ENCODE measurements at places on chromosomes 1 and 21. TPM values are rescaled to one million over a fixed set of nuclear protein-coding genes. Genes with fewer than 3 reads are reported as not detected.

The ZNF670 gene
- total RNA-seq: 0.40 TPM

The GPATCH4 gene
- total RNA-seq: 39.6 TPM

The ATP6V0B gene
- total RNA-seq: 72.1 TPM

The TTLL7 gene
- total RNA-seq: 0.60 TPM

The DNAJC28 gene
- not detected for total RNA-seq

GRCh38 chr21:33984021-33984481 lies 68.4 kb upstream of the ATP5PO start:
- no peak overlapping the region for H3K4me3 ChIP-seq
- peaks cover 9% of the 10 kb centered on the region for H3K4me1 ChIP-seq
- no peak for DNase-seq
- no peaks in the 10 kb centered on the region for H3K27me3 ChIP-seq
- no peaks in the 10 kb centered on the region for H3K36me3 ChIP-seq

GRCh38 chr1:21383785-21384401 lies 56.0 kb upstream of the NBPF3 start:
- H3K36me3 ChIP-seq: peaks cover 6% of the 10 kb centered on the region
- H3K27ac ChIP-seq: no peak overlapping the region
- H3K27me3 ChIP-seq: peaks cover 24% of the 10 kb centered on the region
- H3K4me1 ChIP-seq: peaks cover 5% of the 10 kb centered on the region

DNA sequence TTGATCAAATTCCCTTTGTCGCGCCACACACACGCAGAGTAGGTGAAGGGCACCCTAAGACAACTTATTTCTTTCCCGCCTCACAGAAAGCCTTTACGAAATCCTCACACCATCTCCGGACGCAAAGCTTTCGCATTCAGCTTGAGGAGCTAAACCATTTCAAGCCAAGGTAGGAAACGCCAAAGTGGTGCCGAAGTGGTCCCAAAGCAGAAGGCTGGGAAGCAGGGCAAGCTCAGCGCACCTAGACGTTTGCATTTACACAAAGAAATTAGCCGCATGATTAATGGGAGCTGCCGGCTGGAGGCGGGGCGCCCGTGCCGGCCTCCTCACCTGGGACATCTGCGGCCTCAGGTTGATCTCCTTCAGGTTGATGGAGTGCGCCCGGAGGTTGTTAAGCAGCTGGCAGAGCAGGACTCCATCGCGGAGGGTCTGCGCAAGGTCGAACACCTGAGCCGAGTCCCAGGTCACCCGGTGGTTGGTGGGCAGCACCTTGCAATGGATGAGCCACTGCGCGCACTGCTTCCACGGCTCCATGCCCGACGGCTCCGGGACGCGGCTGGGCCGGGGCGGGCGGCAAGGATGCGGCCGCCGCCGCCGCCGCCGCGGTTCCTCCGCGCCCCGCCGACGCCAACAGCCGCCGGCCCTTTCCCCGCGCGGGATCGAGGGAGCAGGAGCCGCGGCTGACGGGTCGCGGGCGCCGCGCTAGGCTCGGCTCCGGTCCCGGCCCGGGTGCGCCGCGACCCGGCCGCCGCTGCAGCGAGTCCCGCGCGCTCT lies 457 bp downstream of the VAV3 start:
- peak overlapping the region; percentile 94 for H3K27ac ChIP-seq
- DNase-seq: no peak

GRCh38 chr1:6485168-6486101 lies 6.0 kb downstream of the PLEKHG5 start:
- peak overlapping the region; percentile 80 for H3K27ac ChIP-seq
- H3K4me3 ChIP-seq: peak overlapping the region; percentile 78
- peaks cover 19% of the 10 kb centered on the region for H3K27me3 ChIP-seq
- peaks cover 22% of the 10 kb centered on the region for H3K4me1 ChIP-seq
- H3K36me3 ChIP-seq: peaks cover 2% of the 10 kb centered on the region

DNA sequence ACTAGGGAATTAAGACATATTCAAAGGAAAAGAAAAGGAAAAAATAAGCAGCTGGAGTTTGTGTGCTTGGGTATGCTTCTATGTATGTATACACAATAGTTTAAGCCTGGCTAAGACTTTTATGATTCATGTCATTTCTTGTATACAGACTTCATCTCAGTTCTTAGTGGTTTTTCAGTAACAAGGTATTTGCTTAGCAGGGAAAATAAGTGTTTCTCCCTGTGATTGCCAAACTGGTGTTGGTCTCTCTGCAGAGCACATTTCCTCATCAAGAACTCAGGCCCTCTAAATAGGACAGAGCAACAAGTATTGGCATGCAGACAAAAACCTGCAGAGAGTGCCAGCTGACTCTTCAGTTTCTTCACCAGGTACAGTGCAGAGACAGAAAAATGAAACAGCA lies 484.4 kb upstream of the ZRANB2 start:
- no peak for DNase-seq
- H3K4me3 ChIP-seq: no peak overlapping the region
- no peaks in the 10 kb centered on the region for H3K4me1 ChIP-seq
- H3K27me3 ChIP-seq: no peaks in the 10 kb centered on the region

DNA sequence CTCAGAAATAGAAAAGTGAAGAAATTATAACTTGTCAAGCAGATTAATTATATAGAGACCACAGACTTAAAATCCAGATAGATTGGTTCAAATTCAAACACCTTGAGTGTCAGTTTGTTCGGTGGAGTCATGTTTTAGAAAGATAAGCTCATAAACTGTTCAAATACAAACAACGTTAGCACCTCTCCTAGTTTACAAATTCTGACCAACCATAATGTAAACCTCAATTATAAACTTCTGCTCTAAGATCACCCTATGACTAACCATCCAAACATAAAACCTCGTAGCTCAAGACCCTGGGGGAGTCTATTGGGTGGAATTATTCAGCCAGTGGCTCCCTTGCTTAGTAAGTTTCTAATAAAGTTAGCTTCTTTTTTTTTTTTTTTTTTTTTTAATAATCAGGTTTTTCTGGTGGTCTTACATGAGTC lies 12.4 kb downstream of the CBR1 start:
- peaks cover 2% of the 10 kb centered on the region for H3K36me3 ChIP-seq
- no peak overlapping the region for H3K4me3 ChIP-seq
- H3K27ac ChIP-seq: no peak overlapping the region
- DNase-seq: no peak
- peaks cover 9% of the 10 kb centered on the region for H3K4me1 ChIP-seq

DNA sequence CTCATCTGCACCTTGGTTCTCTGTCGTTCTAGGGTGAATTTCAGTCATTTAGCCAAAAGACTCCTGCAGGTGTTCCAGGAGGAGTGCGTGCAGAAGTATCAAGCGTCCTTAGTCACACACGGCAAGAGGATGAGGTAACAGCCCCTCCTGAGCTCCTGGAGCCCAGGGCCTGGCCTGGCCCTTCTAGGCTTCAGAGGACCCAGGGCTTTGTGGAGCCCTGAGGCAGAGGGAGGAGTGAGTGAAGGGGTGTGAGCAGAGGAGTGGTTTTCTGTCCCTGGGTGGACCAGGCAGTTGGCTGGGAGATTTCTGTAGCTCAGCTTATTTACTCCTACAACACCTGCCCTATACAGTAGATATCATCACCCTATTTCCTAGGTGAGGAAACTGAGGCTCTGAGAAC lies 15.7 kb upstream of the RASSF5 start:
- no peaks in the 10 kb centered on the region for H3K27me3 ChIP-seq
- no peak overlapping the region for H3K27ac ChIP-seq
- no peak for DNase-seq
- no peak overlapping the region for H3K4me3 ChIP-seq
- H3K36me3 ChIP-seq: peaks cover 8% of the 10 kb centered on the region

DNA sequence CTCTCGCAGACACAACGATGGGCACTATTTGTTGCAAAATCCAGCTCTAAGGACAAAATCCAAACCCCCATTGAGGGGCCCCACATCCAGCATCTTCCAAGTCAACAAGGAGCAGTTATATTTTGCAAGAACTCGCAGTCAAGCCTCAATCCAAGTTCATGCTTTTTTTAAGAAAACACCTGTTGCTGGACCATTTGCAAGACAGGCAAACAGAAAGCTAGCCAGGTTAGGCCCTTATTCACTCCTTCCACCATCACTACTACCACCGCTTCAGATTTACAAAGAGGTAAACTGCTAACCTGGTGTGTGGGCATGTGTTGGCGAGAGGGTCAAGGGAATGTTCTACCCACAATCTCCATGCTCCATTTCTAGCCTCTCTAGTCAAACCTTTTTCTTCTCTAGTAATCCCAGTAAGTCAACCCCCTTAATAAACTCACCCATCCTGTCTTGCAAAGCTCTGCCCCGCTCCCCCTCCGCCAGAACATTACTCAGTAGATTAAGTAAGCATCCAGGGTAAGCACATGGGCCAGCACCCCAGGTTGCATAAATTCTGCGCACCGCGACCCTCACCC lies 703 bp downstream of the ERI3 start:
- peak overlapping the region; percentile 85 for H3K4me3 ChIP-seq
- DNase-seq: no peak
- H3K27ac ChIP-seq: peak overlapping the region; percentile 53
- no peaks in the 10 kb centered on the region for H3K36me3 ChIP-seq
- H3K4me1 ChIP-seq: peaks cover 26% of the 10 kb centered on the region
- no peaks in the 10 kb centered on the region for H3K27me3 ChIP-seq

GRCh38 chr1:19390901-19391595 lies 78.9 kb downstream of the SLC66A1 start:
- peaks cover 62% of the 10 kb centered on the region for H3K4me1 ChIP-seq
- peak overlapping the region; percentile 94 for H3K27ac ChIP-seq
- no peaks in the 10 kb centered on the region for H3K36me3 ChIP-seq
- peak overlapping the region; percentile 89 for H3K4me3 ChIP-seq

- H3K27ac ChIP-seq: no peak overlapping the region
- H3K36me3 ChIP-seq: no peaks in the 10 kb centered on the region
- DNase-seq: no peak
- no peaks in the 10 kb centered on the region for H3K4me1 ChIP-seq
- no peak overlapping the region for H3K4me3 ChIP-seq
Observed at GRCh38 chr1:218139761-218140160, 145.3 kb upstream of the RRP15 start.
